NCI-H748 treated with DMSO at 0.1 percent for 48 hours (cell line): ENCODE measurements at places on chromosomes 5 and 9.

- no peak for DNase-seq
Observed at GRCh38 chr5:34045996-34046395, 3.0 kb upstream of the C1QTNF3 start.

GRCh38 chr9:72596451-72597180 is 75.2 kb downstream of the TMC1 start:
- DNase-seq: no peak

- DNase-seq: no peak
Observed at GRCh38 chr5:156411185-156411613, 84.2 kb downstream of the SGCD start.

DNA sequence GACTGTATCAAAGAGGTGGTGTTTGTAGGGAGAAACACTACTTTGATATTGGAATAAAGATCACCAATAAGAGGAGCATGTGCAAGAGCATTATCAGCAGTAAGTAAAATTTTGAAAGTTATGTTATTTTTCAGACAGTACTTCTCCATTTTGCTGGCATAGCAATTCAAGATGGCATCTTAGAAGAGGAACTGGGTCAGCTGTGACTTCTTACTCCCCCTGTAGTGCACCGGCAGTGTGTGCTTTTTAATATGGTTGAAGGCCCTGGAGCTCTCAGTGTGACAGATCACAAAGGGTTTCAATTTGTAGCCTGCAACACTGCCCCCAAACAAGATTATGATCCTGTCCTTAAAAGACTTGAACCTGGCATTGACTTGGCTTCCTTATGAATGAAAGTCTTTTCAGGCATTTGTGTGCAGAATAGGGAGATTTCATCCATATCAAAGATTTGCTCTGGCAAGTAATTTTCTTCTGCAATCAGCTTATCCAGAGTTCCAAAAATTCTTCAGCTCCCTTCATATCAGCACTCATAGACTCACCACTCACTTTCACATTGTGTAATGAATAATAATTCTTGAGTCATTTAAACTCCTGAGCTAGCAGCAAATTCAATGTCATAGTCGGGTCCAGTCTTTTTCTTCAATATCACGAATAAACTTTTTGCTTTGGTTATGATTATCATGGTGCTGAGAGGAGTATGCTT is 105.7 kb upstream of the MAMDC2 start:
- DNase-seq: no peak

DNA sequence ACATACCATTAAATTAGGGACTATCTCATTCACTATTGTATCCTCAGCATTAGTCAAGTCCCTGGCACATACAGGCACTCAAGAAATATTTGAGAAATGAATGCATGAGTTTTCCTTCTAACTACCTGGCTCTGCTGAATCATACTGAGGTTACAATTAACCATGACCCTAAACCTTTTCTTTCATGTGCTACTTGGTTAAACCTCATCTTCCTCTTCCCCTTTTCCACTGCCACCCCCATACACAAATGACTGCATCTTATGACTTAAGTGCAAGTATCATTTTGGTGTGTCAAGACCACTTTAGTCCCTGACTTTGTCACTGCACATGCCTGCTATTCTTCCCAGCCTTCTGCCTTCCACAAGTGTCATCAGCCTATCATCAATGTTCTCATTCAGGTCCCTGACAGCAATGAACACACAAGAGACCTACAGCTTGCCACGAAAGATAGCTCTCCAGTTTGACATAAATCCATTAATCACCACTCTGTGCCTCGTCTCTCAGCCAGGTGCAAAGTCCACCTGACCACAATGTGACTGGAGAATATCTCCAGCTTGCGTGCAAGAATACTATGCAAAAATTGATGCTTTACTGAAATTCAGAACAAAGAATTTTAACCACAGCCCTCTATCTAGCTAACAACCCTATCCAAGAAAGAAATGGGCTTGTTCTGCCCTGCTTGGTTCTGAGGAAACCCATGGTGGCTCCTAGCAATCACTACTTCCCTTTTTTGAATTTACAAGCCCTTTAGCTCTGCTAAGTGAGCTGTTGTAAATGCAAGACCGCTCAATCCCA is 74.5 kb downstream of the MAPKAP1 start:
- DNase-seq: no peak

GRCh38 chr5:158013939-158014338 is 155.0 kb upstream of the CLINT1 start:
- DNase-seq: no peak

DNA sequence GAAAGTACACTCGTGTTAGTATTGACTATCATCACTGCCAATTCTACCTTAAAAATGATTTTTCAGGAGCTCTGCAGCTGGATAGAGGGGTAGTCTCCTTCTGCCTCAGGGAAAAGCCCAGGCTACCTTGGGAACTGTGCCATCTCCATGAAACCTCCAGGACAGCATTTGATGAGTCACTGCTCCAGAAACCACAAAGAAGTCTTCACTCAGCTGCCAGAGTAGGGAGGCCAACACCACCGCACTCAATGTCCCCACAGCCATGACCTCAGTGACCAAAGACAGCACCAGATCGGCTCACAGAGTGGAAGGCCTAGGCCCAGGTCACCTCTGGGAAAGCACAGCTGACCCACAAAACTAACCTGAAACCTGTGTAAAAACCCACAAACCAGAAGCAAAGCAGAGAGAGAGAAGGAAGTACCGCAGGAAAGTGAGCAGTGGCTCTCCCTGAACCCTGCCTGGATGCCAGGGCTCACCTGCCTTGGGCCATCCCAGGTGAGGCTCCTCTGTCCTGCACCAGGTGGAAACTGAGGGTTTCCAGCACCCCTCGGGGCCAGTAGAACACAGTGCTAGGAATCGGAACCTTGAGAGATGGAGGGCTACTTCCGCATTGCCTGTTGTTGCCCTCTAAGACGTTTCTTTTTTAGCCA is 30.0 kb downstream of the S1PR3 start:
- no peak for DNase-seq

GRCh38 chr5:159034083-159034824 is 65.5 kb downstream of the EBF1 start:
- no peak for DNase-seq

DNA sequence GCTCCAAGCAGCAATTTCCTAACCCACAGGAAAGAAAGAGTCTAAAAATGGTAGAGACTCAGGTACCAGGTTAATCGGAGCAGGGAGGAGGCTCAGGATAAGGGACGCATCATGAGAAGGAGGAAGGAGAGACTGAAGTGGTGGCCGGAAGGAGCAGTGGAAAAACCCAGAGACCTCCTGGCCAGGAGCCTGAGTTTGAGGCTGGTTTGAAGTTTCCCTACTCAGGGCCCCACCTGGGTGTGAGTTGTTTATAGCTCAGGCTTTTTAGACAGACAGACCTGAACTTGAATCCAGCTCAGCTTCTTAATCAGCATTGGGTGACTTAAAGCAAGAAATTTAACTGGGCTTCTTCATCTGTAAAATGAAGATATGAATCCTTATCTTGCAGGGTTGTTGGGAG is 11.9 kb upstream of the AQP7 start:
- no peak for DNase-seq

- DNase-seq: no peak
Observed at GRCh38 chr9:117178596-117179375, 236.1 kb downstream of the ASTN2 start.

- DNase-seq: no peak
Observed at GRCh38 chr5:138226910-138227309, 13.8 kb upstream of the CDC23 start.

DNA sequence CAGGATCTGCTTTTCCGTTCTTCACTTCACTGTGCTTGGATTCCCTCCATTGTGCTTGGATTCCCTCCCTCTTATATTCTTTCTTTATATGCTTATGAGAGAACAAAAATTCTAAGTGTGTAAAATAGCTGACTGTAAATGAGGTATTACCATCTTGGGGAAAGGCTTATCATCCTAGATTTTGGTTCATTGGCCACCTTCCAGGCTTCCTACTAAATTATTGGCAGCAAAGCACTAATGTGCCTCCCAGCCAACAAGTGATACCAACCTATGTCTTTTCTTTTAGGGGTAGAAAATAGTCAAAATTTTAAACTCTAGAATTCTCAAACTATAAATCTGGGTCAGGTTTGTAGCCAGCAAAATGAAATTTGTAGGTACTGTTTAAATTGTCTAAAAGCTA is 52.7 kb downstream of the NDUFAF2 start:
- no peak for DNase-seq

DNA sequence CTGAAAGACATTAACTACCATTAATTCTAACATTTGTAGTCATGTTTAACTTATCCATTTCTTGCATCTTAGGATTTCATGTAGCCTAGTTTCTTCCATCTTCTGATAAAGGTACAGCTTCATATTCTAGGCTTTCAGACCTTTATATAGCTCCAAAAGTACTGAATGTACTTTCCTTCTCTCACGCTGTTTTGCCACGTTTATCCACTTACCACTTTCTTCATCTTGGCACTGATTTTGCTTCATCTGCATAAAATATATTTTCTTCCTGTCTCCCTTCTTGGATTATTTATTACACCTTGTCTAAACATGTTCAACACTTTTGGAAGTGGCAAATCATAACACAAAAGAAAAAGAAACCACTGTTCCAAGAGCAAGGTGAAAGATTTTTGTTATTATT is 553.8 kb downstream of the DTWD2 start:
- no peak for DNase-seq

DNA sequence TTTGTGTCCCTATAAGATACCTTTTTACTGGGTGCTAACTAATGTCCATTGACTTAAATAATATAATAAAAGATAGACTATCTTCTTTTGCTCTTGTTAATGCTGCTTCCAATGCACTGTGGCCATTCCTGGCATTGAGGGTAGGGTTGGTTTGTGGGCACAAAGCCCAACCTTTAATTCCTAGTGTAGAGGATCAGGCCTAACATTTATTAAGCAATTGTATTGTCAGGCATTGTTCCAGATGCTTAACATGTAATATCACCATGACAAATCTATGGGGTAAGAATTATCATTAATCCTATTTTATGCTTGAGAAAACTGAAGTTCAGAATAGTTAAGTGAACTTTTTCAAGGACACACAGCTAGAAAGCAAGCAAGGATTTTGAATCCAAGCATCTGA is 60.4 kb upstream of the GPBP1 start:
- no peak for DNase-seq

GRCh38 chr9:97525451-97525850 is 24.0 kb downstream of the TMOD1 start:
- no peak for DNase-seq

DNA sequence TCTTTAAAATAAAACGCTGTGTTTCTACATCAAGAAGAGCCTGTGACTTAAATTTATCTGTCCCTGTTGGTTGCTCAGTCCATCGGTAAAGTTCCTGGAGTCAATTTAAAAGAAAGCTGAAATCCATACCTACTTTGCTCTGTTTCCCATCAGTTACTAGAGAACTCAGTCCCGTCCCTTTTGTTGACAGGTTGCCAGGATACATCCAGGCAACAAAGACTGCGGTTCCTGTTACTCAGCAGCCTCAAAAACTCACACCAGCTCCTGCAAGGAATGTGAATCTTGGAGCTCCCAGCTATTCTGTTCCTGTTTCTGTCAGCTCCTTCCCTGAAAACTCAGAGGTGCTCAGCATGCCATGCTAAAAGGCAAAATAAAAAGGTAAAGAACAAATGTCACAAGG is at the start of gene ZNF474:
Gene ZNF474 (plus strand): TSS at position 241 of the 400 bp plus-strand sequence. CDS start 22,445 bp downstream, outside the sequence.
- DNase-seq: peak; percentile 6

DNA sequence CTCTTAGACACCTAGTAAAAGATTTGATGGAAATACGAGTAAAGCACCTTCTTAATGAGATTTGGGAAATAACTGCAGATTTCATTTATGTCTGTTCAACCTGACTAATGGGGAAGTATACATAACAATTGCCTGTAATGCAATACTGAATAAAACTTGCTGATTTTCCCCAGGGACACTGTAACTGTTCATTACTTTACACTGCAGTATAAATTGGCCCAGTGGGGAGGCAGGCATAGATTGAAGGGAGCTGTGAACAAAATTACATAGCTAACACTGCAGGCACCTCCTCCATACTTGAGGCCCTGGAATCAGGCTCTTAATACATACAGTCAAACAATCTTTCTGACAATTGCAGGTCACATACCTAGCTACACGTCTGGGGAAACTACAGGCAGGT is 216.2 kb downstream of the PTPRD start:
- peak; percentile 39 for DNase-seq

- no peak for DNase-seq
Observed at GRCh38 chr5:123671711-123672456, 159.9 kb downstream of the CSNK1G3 start.

GRCh38 chr5:65173130-65173525 is 308.6 kb downstream of the ADAMTS6 start:
- no peak for DNase-seq

- DNase-seq: no peak
Observed at GRCh38 chr9:97470076-97470475, 31.4 kb upstream of the TMOD1 start.

DNA sequence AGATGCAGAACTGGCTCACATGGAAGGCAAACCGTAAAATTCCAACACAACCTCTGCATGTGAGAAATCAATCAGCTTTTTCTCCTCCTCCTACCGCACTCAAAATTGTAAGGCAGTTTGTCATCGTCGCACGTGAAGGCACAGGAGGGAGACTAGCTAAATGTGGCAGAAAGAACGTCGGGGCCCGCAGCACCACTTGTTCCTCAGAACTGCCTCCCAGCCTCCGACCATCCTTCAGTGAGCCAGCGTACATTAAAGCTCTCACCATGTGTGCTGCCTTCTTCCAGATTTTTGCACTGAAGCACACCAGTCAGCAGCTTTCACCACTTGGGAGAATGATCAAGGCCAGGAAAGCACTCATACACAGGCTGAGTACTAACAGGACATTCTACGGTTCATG is 105.9 kb downstream of the RFX3 start:
- DNase-seq: no peak

DNA sequence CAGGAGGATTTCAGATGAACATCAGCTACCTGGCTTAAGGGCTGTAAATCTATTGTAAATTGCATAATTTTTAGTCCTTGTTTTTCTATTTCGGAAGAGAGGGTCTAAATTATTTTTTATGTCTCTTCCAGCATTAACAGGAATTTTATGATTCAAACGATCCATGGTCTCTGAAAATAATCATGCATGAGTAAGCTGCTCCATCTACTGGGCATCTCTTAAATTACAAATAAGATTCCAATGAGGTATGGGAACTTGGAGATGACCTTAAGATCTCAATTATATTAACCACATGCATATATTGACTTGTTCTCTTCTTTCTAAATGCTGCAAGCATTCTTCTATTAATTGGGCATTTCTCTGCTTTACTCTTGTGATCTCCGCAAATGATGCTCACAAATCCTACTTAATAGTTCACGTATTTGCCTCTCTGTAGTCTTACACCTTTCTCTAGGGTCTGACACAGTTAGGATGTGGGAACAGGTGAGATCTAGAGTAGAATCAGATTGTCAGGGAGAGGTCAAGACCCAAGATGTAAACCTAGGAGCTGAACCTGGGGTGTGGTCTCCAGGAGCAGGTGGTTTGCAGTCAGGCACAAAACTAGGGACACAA is 86.9 kb downstream of the NUDT12 start:
- DNase-seq: peak; percentile 41

- peak; percentile 27 for DNase-seq
Observed at GRCh38 chr5:179907556-179908324, at the start of gene TBC1D9B. Gene TBC1D9B (minus strand): TSS chr5:179907897. CDS start chr5:179907821, 76 bp downstream.

- DNase-seq: no peak
Observed at GRCh38 chr5:24080046-24080445, 564.7 kb downstream of the CDH10 start.

- no peak for DNase-seq
Observed at GRCh38 chr9:110755179-110755578, 86.6 kb downstream of the MUSK start.

- peak; percentile 88 for DNase-seq
Observed at GRCh38 chr9:128098297-128099230, 29.0 kb downstream of the PTGES2 start.
